ENCODE measurements at places on chromosomes 2 and 18.

- DNase-seq = no peak
Measured at GRCh38 chr18:41905786-41906527, 49.1 kb upstream of the PIK3C3 start.

DNA sequence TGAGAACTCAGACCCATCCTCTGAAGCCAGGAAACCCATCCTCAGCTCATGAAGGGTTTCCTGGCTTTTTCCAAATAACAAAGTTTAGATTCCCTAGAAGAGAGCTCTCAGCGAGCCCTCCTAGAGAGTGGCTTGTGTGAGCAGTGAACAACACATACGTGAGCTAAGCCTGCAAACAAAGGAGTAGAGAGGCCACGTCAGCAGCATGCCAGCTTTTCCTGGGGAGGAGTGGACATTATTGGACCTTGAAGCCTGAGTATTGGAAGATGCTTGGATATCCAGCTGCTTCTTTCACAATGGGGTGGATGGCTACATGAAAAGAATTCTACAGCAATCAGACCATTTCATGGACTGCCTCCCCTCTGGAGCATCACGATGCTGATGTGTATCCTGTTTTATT is 21.1 kb downstream of the KIF5C start:
- no peak for DNase-seq

DNA sequence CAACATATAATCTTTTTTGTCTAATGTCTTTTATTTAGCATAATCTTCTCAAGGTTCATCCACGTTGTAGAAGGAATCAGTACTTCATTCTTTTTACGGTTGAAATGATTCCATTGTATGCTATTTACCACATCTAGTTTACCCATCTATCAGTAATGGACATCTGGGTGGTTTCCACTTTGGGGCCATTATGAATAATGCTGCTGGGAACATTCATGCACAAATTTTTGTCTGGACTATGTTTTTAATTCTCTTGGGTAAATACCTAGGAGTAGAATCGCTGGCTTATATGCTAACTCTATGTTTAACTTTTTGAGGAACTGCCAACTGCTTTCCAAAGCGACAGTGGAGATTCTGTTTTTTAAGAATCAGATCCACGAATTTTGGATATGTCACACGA is 7.4 kb upstream of the GCG start:
- no peak for DNase-seq

DNA sequence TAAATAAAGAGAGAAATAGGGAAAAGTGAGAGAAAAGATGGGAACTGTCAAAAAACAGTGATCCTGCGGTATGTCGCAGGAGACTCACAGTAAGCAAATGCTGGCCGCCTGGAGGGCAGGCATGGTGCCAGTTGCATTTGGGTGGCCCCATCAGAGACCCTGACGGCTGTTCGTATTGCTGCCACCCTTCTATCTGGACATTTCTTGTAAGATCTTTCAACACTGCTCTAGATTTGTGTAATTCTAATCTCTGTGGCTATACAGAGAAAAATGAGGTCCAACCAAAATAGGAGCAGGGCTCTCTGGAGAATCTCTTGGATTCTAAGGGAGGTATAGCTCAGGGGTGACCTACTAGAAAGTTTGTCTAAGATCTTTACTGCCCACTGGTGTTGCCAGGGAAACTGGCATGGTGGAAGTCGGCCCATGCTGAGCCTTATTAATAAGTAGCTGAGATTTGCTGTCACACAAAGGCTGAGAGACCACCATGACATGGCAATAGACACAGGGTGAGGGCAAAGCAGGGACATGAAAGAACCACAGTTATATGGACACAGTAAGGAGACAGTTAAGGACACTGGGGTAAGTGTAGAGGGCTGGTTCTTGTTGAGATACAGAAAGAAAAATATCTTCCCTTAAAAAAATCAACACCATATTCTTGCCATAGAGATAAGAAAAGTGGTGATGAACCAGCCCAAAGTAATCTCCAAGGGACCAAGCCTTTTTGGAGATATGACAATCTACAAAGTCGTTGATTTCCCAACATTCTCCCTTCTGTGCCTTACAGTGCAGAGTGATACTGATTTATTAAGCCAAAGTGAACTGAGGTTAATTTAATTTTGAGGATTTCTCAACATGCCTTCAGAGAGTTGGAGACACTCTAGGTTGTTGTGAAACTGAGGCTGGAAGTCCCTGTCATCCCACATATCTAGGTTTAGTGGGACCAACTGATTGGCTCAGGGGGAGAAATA is 26.4 kb upstream of the FZD7 start:
- no peak for DNase-seq

DNA sequence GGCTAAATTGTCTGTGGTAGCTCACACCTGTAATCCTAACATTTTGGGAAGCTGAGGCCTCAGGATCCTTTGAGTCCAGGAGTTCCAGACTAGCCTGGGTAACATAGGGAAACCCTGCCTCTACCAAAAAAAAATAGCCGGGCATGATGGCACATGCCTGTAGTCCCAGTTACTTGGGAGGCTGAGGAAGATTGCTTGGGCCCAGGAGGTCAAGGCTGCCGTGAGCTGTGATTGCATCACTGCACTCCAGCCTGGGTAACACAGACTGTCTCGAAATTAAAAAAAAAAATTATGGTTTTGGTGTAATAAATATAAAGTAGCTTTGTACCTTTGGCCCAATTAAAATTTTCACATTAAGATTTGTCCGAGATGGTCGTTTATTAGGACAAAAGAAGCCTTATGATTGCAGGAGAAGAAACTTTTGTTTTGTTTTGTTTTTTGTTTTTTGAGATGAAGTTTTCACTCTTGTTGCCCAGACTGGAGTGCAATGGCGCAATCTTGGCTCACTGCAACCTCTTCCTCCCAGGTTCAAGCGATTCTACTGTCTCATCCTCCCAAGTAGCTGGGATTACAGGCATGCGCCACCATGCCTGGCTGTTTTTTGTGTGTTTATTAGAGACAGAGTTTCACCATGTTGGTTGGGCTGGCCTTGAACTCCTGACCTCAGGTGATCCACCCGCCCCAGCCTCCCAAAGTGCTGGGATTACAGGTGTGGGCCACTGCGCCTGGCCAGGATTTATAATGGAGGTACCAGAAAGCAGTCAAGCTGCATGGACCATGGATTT is 4.1 kb downstream of the MTA3 start:
- no peak for DNase-seq

DNA sequence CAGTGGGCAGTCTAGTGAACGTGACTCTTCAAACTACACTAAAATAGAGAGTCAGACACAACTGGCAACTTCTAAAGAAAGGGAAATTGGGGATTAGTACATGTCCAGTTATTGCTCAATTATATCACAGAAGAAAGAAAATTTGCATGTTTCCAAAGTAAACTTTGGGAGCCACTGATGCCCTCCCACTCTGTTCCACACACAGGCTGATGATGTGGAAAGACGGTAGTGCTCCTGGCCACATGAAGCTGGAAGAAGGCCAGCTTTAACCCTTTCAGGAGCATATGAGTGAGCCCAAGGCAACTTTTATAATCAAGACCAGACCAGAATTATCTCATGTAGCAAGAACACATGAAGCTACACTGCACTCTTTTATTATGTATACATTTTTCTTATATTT is 141.0 kb downstream of the NR4A2 start:
- no peak for DNase-seq

DNA sequence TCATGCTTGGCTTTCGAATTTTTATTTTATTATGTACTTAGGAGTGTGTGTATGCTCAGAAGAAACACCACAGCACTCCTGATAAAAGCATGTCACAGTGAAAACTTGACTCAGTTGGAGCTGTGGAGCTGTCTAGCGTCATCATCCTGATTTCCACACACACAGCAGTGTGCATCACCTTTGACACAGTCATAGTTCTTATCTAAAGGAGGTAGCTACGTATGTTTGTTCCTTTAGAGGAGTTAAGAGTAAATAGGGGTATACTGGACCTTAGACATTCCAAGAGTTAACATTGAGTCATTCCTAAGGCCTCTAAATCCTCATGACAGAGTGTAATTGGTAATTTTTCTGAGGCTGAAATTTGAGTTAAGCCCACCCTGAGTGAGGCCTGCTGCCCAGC is 96.9 kb downstream of the PHLPP1 start:
- DNase-seq = no peak

GRCh38 chr18:59907172-59907571 is 7.4 kb downstream of the PMAIP1 start:
- DNase-seq = no peak

- no peak for DNase-seq
Measured at GRCh38 chr2:236717120-236717519, 147.5 kb downstream of the ACKR3 start.

GRCh38 chr2:234467289-234467688 is 29.6 kb downstream of the ARL4C start:
- DNase-seq = no peak

GRCh38 chr2:33475224-33476130 is 972 bp upstream of the RASGRP3 start:
- peak; percentile 53 for DNase-seq

- no peak for DNase-seq
Measured at GRCh38 chr2:223000872-223001796, 50.9 kb upstream of the KCNE4 start.

DNA sequence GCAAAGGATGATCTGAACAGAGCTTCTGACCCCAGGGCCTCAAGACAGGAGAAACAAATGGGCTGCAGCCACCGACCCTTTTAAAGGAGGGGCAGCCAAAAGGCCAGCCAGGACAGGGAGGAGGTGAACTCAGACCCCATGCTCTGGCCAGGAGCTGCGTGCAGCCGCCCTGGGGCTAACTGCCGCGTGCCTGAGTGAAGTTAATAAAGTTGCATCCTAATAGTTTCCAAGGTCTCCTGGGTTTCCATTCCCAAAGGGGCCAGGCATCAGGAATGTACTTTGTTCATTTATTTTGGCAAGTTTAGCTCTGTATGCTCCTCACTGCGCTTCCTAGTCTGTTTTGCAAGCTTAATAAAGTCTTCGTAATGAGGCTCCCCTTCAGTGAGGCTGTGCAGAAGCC is 60.7 kb downstream of the EN1 start:
- no peak for DNase-seq

GRCh38 chr18:22335731-22336198 is 82.0 kb downstream of the CTAGE1 start:
- no peak for DNase-seq

DNA sequence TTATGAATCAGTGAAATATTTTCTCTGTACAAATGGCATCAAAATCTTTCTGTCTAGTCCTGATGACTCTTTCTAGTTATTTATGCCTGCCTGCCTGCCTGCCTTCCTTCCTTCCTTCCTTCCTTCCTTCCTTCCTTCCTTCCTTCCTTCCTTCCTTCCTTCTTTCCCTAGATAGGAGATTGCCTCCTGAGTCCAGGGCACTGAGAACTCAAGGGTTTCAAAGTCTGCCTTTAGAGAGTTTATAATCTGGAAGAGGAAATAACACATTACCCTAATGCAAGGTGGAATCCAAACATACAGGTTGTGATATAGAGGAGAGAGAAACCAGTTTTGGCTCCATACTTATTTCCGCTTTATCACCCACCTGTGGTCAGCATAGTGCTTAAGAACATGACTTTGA is 98.1 kb upstream of the SERPINE2 start:
- no peak for DNase-seq

- DNase-seq = no peak
Measured at GRCh38 chr2:108239786-108240185, at the start of gene SULT1C3. TSS of gene SULT1C3 (plus strand) at chr2:108239968. CDS start at chr2:108247195, 7,227 bp downstream.

- no peak for DNase-seq
Measured at GRCh38 chr18:35956226-35956625, 16.3 kb upstream of the RMP24 start.

DNA sequence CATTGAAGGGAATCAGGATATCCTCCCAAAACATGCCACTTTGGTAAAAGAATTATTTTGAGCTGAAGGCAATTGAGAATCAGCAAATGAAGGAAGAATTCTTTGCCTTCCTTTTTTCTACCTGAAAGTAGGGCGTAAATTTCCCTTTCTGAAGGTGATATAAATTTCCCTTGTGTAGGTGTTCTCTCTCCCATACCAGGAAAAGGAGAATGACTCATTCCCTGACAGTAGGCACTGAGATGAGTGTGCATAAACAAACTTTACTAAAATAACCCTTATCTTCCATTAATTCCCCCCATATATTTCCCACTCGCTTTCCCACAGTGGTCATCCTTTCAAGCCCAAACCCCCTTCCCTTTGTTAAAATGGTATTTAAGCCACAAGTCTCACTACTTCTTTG is 1339.0 kb downstream of the LRP1B start:
- DNase-seq = no peak

- DNase-seq = no peak
Measured at GRCh38 chr2:142841788-142842187, 35.7 kb upstream of the KYNU start.

GRCh38 chr18:44904768-44905167 is 224.1 kb downstream of the SETBP1 start:
- DNase-seq = no peak

DNA sequence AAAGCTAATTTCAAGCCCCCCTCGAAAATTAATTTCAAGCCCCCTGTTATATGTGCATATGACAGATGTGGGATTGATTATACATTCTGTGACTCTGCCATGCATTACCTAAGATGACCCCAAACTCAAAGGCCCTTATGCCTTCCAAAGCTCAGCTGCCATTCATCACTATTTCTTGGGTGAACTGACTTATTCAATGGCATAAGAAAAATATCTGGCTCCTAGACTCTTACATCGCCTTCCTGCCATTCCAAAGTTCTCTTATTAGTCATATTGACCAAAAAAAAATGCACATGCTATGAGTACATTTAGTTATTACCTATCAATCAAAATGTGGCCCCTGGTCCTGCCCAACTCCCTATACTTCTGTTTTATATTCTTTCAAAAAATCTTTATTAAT is 291.8 kb upstream of the CHAC2 start:
- DNase-seq = no peak

DNA sequence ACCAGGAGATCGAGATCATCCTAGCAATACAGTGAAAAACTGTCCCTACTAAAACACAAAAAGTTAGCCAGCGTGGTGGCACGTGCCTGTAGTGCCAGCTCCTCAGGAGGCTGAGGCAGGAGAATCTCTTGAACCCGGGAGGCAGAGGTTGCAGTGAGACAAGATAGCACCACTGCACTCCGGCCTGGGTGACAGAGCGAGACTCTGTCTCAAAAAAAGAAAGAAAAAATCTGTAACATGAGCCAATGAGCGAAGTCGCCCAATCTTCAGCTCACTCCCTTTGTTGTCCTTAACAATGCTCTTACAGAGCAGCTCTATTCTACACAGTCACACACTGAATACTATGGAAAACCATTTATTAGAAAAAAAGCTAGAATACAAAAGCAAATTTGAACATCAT is 22.0 kb downstream of the FAM98A start:
- DNase-seq = no peak

- no peak for DNase-seq
Measured at GRCh38 chr18:446941-447560, 53.5 kb downstream of the COLEC12 start.

DNA sequence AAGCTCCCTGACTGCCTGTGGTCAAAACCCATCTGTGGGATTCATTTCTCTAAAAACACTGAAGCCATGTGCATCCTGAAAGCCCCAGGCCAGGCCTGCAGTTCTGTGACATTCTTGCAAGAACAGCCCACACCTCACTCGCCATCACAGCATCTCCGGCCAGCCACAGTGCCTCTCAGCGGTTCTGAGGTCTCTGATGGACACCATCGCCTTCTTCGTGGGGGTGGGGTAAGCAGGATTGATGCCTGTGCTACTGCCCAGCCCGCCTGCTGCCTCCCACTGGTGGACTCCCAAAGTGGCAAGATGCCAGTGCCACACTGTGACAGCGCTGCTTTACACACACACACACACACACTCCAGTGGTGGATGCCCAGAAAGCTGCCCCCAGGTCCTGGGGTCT is 5.2 kb upstream of the PRLH start:
- no peak for DNase-seq

GRCh38 chr2:46747297-46747818 is 168.2 kb downstream of the MCFD2 start:
- DNase-seq = no peak

- DNase-seq = no peak
Measured at GRCh38 chr2:104068665-104069064, 785.2 kb upstream of the POU3F3 start.

- no peak for DNase-seq
Measured at GRCh38 chr18:59516356-59517155, 157.5 kb upstream of the LMAN1 start.
